ENCODE measurements at places on chromosomes 2 and 18.

DNA sequence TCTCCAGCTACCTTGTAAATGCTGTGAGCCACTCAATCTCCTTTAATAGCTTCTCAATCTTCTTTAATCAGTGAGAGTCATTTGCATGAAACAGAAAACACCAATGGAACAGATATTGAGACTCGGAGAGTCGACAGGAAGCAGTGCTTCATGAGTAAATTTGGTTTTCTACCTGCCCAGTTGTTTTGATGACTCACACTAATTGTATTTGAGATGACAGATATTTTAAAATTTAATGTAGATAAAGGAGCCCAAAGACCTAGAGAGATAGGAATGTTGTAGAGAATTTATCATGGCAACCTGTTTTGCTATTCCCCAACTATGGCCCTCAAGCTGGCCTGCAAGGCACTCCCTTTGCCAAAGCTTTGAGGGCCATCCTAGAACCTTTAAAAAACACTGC is 119.1 kb downstream of the CDC42EP3 start:
- DNase-seq = peak; percentile 46

- no peak for DNase-seq
Observed at GRCh38 chr2:11433822-11434221, 32.1 kb downstream of the E2F6 start.

DNA sequence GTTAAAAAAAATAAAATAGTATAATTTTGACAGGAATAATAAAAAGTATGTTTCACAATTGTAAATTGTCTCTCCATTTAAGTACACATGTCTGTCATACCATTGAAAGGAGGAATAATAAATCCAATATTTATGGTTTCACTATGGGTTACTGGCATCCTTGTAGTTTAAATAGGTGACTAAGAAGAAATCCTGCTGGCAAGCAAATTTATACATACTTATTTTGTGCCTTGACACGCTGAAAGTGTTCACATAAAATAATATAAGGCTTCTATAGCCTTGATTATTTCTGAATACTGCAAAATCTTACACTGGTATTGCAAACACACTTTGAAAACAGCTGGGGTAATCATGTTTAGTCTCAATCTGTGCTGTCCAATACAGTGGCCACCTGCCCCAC is 138.3 kb upstream of the ETAA1 start:
- no peak for DNase-seq

DNA sequence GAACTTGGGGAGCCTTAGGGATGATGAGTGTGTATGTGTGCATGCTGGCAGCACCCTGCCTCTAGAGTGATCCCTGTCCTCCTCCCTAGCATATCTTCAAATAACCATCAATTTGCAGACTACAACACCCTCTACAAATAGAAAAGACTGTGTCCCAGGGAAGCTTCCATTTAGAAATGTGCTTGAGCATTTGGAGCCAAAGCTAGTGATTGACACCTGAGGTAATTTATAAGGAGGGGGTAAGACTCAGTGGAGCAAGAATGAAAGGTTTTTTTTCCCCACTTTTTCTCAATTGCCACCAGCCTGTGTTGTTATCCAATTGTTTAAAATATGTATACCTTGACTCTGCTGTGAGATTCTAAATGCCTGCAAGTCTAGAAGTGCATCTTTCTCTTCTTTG is 286.0 kb upstream of the SLC14A2 start:
- no peak for DNase-seq

DNA sequence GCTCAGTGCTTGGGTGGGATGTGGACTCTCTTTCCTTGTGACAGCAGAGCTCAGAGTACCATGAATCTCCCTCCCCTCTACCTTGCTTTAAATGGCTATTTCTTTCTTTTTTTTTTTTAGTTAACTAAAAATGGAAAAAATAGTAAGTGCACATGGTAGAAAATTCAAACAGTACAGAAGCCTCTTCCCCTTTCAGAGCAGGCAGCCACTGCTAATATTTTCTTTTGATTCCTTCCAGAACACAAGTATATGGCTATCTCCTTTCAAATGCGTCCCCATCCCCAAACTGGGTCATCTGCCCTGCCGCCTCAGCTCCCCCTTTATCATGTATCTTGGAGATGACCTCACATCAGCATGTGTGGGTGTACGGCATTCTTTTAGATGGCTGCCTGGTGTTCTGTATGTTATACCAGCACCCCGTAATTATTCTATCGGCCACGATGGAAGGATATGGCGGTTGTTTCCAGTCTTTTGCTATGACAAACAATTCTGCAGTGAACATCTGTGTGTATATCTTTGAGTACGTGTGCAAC is 70.5 kb upstream of the DLX2 start:
- no peak for DNase-seq

GRCh38 chr2:3065928-3066327 is 311.7 kb downstream of the EIPR1 start:
- no peak for DNase-seq

- peak; percentile 77 for DNase-seq
Observed at GRCh38 chr2:46984642-46985476, 69.3 kb upstream of the MCFD2 start.

DNA sequence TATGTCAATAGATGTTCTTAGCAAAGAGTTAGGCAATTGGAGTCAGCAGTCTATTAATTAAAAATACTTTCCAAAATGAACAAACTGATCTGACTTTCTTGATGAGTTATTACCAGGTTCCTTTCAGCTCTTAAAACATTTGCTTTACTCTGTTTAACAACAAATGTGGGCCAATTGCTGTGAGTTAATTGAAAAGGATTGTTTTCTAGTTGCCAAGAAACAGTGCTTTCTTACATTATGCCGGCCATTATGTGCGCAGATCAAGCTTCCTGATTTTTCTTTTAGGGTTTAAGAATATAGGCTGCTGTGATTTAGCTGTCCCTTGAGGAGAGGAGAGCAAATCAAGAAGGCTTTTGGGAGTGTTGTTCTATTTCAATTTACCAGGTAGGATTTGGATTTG is 50.5 kb upstream of the ITPRID2 start:
- no peak for DNase-seq

DNA sequence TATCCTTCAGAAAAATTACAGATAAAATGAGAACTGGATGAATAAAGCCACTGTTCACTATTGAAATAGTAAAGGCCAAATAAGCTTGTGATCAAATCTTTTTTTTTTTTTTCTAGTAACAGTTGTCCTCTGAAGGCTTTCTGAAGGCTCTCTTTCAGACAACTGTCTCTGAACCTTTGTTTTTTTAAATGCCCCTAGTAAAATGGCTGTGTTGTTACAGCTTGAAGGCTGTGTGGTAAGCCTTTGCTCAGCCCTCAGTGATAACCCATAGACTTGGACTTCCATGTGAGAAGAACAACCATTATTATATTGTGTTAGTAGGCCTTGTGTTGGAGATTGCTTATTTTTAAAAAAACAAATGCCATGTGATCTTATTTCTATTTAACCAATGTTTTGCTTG is 17.6 kb downstream of the FMNL2 start:
- DNase-seq = no peak

GRCh38 chr2:198917926-198918720 is 539.6 kb downstream of the SATB2 start:
- DNase-seq = no peak

GRCh38 chr2:231680285-231680991 is 27.9 kb upstream of the PTMA start:
- no peak for DNase-seq

DNA sequence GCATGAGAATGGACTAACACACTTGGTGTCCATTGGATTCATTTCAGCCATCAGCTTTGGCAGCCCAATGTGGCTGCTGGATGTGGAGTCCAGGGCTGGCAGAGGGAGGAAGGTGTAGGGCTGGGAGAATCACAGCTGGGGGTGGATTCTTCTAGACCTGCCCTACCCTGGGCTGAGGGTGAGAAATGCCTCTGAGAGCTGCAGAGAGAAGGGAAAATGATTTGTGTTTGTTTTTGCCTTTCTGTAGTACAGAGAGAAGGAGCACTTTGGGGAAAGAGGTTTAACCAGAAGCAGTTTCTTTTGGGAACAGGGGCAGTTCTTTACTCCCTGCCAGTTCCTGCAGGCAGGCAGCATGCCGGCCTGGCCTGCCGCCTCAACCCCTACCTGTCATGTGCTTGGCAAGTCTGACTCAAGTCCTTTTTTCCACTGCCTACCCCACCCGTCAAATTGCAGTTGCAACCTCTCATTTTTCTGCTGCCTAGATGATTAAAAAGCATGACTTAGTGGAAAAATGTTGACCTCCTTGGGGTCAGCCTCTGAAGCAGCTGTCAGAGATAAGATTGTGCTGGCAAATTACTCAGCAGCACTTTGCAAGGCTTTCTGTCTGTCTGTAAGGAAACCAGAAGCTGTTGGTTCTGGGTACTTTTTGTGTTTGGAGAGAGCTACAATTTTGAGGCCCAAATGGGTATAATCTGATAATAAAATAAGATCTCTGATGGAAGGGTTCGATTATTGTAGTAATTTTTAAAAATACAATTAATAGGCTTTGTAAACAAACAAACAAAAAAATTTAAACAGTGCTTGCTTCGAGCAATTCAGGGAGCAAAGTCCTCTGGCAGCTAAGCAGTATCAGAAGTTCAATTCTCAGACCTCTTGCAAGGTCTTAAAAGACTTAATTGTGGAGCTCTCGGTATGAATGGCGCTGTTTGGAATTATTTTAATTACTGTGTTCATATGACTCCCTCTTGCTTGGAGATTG is 21.7 kb downstream of the LBH start:
- DNase-seq = peak; percentile 69
